Endothelial cell (in vitro differentiated cells): ENCODE measurements at places on chromosomes 4 and X.

DNA sequence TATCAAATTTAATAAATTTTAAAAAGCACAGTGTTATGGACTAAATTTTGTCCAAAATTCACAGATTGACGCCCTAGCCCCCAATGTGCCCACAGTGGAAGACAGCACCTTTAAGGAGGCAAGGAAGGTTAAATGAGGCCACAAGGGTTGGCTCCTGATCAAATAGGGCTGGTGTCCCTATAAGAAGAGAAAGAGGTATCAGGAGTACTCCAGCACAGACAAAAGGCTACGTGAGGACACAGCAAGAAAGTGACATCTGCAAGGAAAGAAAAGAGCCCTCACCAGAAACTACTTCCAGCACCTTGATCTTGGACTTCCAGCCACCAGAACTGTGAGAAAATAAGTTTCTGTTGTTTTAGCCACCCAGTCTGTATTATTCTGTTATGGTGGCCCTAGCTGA is 48.8 kb downstream of the FAM13A start:
- DNase-seq, result no peak
- no peak overlapping the region for H3K4me3 ChIP-seq
- no peaks in the 10 kb centered on the region for H3K4me1 ChIP-seq

DNA sequence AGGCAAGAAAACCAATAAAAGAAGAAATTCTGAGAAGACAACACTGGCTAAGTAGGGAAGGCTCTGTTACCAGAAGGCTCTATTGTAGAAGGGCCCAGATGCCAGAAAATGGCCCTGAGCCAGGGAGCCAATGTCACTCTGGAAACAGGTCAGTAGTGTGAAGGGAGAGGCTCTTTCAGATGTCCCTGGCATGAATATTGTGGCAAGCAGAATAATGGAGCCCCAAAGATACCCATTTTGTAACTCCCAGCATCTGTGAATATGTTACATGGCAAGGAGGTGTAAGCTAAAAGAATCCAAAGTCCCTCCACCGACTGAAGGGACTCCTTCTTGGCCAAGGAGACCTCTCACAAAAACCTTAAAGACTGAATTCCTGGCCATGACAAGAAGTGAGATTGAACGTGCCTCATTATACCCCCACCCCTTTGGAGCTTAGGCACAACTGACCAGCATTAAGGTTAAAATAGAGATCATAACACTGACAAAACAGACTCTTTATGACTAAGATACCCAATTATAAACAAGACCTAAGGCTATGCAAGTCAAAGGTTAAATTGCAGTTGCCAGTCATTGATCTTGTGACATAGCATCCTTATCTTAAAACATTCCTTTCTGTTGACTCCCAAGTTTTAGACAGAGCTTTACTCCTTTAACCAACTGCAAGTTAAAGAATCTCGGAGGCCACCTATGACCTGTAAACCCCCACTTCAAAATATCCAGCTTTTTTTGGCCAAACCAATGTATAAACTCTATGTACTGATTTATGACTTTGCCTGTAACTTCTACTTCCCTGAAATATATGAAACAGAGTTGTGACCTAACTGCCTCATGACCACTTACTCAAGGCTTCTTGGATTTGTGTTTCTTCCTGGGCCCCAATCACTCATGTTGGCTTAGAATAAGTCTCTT is 42.2 kb upstream of the SMIM10 start:
- H3K4me3 ChIP-seq, result no peak overlapping the region
- H3K36me3 ChIP-seq, result no peaks in the 10 kb centered on the region
- no peaks in the 10 kb centered on the region for H3K4me1 ChIP-seq
- no peak for DNase-seq
- no peaks in the 10 kb centered on the region for H3K27me3 ChIP-seq

GRCh38 chrX:44898411-44899221 is 25.6 kb downstream of the KDM6A start:
- H3K36me3 ChIP-seq, result no peaks in the 10 kb centered on the region
- no peak for DNase-seq
- H3K27me3 ChIP-seq, result no peaks in the 10 kb centered on the region
- no peak overlapping the region for H3K4me3 ChIP-seq
- peaks cover 17% of the 10 kb centered on the region for H3K4me1 ChIP-seq
- no peak overlapping the region for H3K27ac ChIP-seq

GRCh38 chr4:139740121-139740520 is 74.5 kb downstream of the MGST2 start:
- no peak for DNase-seq
- peaks cover 52% of the 10 kb centered on the region for H3K4me1 ChIP-seq
- H3K27ac ChIP-seq, result no peak overlapping the region
- no peak overlapping the region for H3K4me3 ChIP-seq

DNA sequence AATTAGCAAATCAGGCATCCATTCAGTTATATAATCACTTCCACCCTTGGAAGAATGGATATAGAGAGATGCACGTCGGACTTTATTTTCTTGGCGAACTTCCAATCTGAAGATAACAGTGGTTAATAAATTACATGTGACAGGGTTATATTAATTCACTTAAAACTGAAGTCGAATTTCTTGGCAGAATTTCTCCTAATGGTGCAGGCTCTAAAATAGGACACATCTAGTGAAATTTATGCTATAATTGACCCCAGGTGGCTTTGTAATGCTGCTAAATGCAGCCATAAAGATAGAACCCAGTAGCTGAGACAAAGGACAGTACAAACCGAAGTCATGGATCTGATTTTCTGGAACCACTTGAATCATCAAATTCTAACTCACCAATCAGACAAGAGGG is 20.8 kb upstream of the SLC10A4 start:
- H3K36me3 ChIP-seq, result no peaks in the 10 kb centered on the region
- no peak for DNase-seq
- no peak overlapping the region for H3K27ac ChIP-seq
- H3K4me1 ChIP-seq, result peaks cover 4% of the 10 kb centered on the region

GRCh38 chrX:1023676-1024075 is 188.8 kb downstream of the CRLF2 start:
- H3K36me3 ChIP-seq, result peaks cover 5% of the 10 kb centered on the region

DNA sequence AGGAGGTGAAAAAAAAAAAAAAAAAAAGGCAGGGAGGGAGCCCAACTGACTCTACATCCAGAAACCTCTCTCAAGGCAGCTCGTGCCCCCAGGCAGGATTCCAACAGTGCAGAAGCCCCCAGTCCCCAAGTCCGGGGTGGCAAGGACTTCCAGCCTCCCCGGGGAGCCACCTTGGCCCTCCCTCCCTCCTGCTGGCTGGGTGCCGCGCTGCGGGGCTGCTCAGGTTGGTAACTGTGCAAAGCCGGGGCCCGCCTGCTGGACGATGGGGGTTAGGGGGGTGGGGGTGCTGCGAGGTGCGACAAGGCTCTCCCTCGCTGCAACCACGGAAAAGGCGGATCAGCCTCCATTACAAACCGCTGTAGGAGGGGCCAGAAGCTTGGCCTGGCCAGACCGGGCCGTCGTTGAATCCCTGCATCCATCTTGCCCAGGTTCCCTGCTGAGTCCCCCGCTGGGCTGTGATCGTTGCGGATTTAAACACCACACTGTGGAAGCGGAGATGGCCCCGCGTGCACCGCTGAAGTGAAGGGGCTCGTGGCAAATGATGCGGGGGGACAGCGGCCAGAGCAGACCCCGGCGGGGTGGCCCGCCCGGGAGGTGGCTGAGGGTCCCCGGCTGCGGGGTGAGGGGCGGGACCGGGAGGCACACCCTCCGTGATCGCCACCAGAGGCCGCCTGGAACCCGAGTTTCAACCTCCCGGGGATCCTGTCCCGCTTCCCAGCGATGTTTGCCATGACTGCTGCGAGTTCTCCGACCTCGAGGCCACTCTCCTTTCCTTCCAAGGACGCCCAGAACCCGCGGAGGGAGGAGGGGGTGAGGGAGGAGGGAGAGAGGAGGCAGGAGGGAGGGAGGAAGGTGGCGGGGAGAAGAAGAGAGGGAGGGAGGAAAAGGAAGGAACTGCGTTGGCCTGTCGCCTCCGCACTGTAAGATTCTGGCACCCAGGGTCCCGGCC is 58.0 kb upstream of the DDX3X start:
- no peak overlapping the region for H3K27ac ChIP-seq
- DNase-seq, result peak; percentile 61
- H3K27me3 ChIP-seq, result peaks cover 3% of the 10 kb centered on the region
- no peaks in the 10 kb centered on the region for H3K36me3 ChIP-seq
- peak overlapping the region; percentile 84 for H3K4me3 ChIP-seq

GRCh38 chrX:65999029-65999562 is 40.8 kb downstream of the VSIG4 start:
- H3K4me3 ChIP-seq, result no peak overlapping the region
- no peak overlapping the region for H3K27ac ChIP-seq
- no peaks in the 10 kb centered on the region for H3K36me3 ChIP-seq
- peaks cover 5% of the 10 kb centered on the region for H3K4me1 ChIP-seq
- no peak for DNase-seq

DNA sequence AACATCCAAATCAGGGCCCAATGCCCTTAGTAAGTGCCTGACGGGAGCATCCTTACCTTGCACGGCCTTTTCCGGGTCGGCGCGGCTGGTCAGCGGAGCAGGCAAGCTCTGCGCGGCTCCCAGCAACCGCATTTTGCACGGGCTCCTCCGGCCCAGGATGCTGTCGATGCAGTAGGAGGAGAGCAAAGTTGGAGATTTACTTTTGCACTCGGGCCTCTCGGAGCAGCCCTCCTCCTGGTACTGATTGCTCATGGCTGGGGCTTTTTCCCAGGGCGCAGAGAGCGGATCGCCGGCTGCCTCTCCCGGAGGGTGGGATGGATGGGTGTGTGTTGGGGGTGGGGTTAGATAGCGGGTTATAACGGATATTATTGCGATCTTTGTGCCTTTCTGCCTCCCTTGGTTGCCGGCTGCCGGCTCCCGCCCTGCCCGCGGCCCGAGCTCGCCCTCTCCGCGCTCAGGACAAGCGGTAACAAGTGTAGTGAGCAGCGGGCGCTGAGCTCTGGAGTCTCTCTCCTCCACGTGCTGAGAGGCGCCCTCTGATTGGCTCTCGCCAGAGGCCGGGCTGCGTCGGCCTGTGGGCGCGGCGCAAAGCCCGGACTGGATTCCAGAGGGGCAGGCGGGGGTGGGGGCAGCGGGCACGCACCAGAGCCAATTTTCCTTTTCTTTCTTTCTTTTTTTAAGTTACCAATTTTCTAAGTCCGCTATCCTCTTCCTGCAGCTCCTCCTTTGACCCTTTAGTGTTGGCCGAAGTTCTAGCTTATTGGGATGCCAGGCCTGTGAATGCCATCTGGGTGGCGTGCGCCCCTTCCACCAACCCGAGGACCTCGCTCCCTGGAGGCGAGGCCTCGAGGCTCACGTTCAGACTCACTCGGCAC is at the start of gene ARX:
TSS of gene ARX (minus strand) at position 480 of the 875 bp plus-strand sequence. CDS start at position 252, 228 bp downstream.
- H3K4me1 ChIP-seq, result peaks cover 6% of the 10 kb centered on the region
- H3K27me3 ChIP-seq, result peaks cover 10% of the 10 kb centered on the region
- peak; percentile 67 for DNase-seq
- H3K36me3 ChIP-seq, result no peaks in the 10 kb centered on the region
- H3K27ac ChIP-seq, result no peak within 1 kb of the TSS

DNA sequence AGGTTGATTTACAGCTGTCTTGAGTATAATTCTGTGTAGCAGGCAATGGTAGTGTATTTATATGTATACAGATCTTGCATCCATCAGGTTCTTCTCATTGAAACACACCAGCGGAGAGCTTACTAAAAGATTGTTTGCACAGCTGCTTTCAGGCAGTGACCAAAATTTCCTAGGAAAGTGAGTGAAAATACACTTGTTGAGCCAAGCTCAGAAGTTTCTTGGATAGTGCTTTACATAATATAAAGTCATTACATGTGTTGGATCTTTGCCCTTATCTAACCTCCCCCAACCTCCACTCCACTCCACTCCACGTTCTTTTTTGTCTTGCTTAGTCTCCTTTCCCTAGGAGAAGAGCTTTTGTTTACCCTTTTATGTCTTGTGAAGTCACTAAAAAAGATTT is 34.1 kb downstream of the CNKSR2 start:
- H3K4me1 ChIP-seq, result peaks cover 2% of the 10 kb centered on the region
- no peaks in the 10 kb centered on the region for H3K27me3 ChIP-seq
- no peak for DNase-seq
- no peak overlapping the region for H3K4me3 ChIP-seq

GRCh38 chrX:110341189-110342035 is 17.2 kb upstream of the RTL9 start:
- DNase-seq, result no peak
- no peaks in the 10 kb centered on the region for H3K36me3 ChIP-seq
- no peaks in the 10 kb centered on the region for H3K27me3 ChIP-seq
- no peaks in the 10 kb centered on the region for H3K4me1 ChIP-seq
- no peak overlapping the region for H3K4me3 ChIP-seq

DNA sequence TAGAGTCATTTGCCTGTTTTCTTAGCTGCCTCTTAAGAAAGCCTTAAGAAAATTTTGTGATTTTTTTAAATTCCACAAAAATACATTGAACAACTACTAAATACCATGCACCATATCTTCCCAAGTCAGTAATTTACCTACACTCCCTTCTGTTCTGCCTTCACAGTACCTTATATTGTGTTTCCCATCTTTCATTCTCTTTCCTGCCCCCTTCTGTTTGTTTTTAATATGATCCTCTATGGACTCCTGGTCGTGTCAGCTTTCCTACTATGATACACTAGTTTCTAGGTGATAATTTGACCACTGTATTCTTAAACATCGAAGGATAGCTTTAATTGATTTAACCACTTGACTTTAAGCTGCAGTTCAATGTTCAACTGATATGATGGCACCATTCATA is 297.7 kb upstream of the HAND2 start:
- no peak overlapping the region for H3K27ac ChIP-seq
- DNase-seq, result no peak

DNA sequence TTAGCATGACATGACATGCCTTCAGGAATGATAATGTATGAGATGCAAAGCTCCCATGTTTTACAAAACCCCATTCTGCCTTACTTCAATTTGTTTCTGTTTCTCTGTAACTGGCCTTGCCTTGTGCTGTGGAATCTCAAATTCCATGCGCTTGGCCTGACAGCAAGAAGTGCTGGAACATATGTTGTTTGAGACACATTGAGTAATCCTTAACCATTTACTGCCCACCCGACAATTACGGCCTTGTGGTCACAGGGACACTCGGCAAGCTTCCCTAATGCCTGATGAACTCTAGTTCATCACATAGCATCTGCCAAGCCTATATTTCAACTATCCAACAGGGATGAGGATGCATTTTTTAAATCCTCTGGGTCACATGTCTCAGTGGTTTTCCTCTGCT is 226.4 kb upstream of the CASK start:
- H3K27ac ChIP-seq, result no peak overlapping the region
- H3K36me3 ChIP-seq, result no peaks in the 10 kb centered on the region
- no peak overlapping the region for H3K4me3 ChIP-seq
- no peaks in the 10 kb centered on the region for H3K4me1 ChIP-seq

DNA sequence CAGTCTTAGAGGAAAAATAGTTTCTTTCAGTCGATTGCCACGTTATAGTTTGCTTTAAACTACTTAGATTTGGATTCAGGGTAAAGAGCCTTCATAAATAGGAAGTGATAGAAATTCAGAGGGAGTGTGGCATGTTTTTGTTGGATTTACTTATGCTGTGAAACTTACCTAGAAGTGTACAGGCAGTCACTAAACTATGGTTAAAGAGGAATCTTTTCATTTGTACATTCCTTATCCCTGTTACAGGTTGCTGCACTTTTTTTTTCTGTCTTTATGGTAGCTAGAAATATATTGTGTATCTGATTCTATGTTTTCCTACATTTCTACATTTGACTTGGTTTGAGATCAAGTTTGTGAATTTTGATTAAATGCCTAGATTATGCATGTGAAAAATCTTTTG is 19.1 kb downstream of the WWC2 start:
- no peaks in the 10 kb centered on the region for H3K4me1 ChIP-seq
- peak overlapping the region; percentile 77 for H3K27ac ChIP-seq
- no peaks in the 10 kb centered on the region for H3K36me3 ChIP-seq
- no peak overlapping the region for H3K4me3 ChIP-seq
- DNase-seq, result no peak
